ENCODE measurements at places on chromosomes 16 and 17.
A peak's percentile ranks its signal among the peaks of the same experiment; 100 is the strongest.

GRCh38 chr16:79668502-79668901, 68.0 kb upstream of the MAF start:
- no peak for DNase-seq

- no peak for DNase-seq
Measured at GRCh38 chr17:8981443-8981842, 15.9 kb upstream of the PIK3R5 start.

- no peak for DNase-seq
Measured at GRCh38 chr17:45914047-45914717, 19.8 kb downstream of the MAPT start.

DNA sequence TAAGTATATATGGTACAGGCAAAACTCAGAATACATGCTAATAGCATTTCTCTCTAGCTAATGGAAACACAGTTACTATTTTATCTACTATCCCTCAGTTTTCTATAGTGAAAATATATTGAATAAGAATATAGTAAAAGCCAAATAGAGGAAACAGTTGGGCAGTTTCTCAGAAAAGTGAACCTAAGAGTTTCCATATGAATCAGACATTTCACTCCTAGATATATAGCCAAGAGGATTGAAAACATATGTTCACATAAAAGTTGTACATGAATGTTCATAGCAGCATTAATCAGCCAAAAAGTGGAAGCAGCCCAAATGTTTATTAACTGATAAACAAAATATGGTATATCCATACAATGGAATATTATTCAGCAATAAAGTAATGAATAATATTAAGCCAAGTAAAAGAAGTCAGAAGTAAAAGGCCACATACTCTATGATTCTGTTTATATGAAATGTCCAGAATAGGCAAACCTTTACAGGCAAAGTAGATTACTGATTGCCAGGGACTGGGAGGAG, 134.6 kb downstream of the CYB561 start:
- DNase-seq = no peak

GRCh38 chr16:4115209-4115948, 863 bp downstream of the ADCY9 start:
- peak; percentile 17 for DNase-seq

DNA sequence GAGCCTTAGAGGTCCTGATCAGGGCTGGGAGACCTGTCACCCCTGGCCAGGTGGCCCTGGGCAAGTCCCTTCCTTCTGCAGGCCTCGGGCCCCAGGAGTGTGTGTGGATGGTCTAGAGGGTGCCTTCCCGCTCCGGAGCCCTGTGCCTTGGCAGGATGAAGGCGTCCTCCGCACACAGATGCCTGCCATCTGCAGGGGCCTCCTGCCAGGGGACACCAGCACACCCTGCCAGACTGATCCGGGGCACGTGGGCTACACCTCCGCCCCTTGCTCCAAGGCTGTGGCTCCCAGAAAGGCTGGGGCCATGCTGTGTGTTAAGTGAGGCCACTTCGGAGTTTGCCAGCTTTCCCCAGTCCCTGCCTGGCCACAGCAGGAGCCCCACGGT, 30.7 kb downstream of the NPTX1 start:
- DNase-seq = no peak

DNA sequence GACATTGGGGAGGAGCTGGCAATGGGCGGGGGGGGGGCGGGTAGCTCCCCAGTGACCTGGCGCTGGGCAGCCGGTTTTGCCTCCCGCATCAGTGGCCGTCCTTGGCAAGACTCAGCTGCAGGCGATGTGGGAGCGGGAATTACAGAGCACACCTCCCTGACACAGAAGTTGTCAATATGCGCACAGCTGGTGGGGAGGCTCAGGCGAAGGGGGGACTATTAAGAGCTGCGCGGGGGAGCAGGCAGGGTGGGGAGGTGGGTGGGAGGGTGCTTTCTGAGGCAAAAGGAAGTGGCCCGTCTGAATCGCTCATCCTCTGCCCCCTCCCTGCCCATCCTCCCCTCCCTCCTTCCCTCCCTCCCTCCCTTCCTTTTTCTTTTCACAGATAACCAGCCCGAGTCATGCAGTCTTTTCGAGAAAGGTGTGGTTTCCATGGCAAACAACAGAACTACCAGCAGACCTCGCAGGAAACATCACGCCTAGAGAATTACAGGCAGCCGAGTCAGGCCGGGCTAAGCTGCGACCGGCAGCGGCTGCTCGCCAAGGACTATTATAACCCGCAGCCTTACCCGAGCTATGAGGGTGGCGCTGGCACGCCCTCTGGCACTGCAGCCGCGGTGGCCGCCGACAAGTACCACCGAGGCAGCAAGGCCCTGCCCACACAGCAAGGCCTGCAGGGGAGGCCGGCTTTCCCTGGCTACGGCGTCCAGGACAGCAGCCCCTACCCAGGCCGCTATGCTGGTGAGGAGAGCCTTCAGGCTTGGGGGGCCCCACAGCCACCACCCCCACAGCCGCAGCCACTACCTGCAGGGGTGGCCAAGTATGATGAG, 44.0 kb downstream of the SREBF1 start:
- DNase-seq = no peak

DNA sequence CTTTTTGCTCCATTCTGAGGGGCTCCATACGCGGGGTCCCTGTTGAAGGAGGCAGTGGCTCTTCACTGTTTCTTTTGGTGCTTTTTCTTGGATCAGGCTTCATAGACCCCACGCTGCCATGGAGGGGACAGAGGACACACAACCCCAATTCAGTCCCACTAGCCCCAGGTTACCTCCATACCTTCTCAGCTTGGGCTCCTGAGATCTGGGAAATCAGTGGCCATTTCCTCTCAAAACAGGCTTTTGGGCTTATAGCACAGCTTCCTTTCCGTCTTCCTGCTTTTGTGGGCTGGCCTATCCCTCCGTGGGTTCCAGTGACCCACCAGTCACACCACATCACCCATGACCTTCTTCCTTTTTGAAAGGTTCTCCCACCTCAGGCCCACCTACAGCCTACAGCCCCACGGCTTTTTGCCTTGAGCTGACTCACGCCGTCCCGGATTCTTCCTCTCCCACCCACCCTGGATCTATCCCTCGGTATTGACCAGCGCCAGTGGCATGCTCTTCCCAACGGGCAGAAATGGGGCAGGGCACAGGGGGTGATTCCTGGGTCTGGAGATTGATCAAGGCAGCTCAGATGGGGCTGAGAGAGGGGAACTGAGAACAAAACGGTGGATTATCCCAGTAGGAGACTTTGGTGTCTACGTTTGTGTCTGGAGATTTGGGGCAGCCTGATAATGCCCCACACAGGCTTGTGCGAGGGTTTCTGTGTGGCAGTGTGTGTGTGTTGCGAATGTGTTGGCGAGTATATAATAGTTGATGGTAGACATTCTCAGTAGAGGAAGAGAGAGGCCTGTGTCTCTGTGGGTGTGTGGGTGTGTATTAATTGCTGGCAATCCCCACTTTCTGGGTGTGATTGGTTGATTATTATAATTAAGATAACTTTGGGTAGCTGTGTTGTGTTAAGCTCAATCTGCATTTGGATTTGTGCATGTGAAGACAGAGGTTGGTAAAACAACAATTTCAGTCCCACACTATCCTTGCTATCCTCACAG, 3.8 kb downstream of the TBX21 start:
- DNase-seq = no peak

DNA sequence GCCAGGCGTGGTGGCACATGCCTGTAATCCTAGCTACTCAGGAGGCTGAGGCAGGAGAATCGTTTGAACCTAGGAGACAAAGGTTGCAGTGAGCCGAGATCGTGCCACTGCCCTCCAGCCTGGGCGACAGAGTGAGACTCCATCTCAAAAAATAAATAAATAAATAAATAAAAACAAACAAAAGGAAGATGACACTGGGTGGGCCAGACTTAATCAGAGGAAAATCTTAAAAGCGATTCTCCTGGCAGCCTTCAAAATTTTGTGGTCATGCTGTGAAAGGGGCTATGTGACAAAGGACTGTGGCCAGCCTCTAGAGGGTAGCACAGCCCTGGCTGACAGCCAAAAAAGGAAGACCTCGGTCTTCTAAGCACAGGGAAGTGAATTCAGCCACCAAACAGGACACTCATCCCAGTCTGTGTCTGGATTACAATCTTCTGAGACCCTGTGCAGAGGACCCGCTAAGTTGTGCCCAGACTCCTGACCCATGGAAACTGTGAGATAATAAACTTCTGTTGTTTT, 391.1 kb downstream of the CNTNAP4 start:
- DNase-seq = no peak

- no peak for DNase-seq
Measured at GRCh38 chr16:69351309-69352027, at the start of gene TMED6. TSS of gene TMED6 (minus strand) at chr16:69351786. CDS start at chr16:69351753, 33 bp downstream.

GRCh38 chr17:79797492-79798298, 818 bp upstream of the CBX8 start:
- no peak for DNase-seq

DNA sequence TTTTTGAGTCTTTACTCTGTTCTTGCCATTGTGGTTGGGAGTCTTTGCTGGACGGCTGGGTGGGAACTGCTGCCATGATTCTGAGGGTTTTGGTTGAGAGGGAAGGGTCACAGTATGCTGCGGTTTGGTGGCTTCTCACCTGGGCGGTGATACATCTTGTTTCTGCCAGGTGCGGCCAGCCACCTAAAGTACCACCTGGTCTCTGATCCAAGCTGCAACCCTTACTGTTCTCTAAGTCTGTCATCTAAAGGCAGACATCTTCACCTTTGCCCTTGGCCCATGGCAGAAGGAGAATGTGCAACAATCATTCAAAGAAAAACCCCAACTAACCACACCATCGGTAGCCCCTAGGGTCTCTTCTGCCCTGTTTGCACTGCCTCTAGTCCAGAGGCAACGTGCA, 19.6 kb upstream of the MPO start:
- no peak for DNase-seq

DNA sequence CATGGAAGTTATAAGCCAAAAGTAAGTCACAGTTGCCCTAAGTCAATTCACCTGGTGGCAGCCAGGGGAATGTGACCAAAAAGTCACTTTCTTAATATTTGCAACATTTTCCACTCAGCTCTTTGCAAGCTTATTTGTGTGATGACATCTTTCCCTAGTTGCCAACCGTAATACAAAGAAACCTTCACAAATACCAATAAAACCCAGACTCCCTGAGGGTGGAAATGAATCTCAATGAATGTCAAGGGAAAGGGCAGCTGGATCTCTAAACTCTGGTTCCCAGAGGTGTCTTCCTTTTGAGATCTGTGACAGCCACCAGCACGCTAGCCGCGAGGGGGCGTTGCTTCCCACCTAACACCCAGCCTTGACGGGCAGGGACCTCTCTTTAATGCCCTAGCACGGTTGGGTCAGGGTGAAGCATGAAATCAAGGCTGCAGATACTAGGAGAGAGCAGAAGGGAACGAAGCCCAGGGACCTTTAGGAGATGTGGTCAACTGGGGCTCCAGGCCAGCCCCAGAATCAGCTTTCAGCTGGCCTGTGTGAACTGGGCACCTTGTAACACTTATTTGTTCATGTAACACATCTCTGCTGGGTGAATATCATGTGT, 82.2 kb downstream of the CMC2 start:
- no peak for DNase-seq

- DNase-seq = no peak
Measured at GRCh38 chr17:309361-309888, 43.2 kb downstream of the RPH3AL start.

GRCh38 chr16:53631236-53632025, 72.2 kb downstream of the RPGRIP1L start:
- DNase-seq = no peak

DNA sequence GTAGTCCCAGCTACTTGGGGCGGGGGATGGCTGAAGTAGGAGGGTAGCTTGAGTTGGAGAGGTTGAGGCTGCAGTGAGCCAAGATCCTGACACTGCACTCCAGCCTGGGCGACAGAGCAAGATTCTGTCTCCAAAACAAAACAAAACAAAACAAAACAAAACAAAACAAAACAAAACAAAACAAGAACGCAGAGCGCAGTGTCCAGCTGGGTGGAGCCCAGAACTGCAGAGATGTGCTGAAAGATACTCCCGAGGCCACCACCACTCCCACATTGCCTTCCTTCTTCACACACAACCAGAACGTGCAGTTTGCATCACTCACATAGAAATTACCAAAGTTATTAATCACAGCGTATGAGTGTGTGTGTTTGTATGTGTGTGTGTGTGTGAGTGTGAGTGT, 222.9 kb upstream of the ASIC2 start:
- no peak for DNase-seq

- DNase-seq = peak; percentile 6
Measured at GRCh38 chr16:50602531-50603205, 54.5 kb downstream of the NKD1 start.

GRCh38 chr17:10119203-10120108, 79.0 kb downstream of the GAS7 start:
- DNase-seq = no peak

DNA sequence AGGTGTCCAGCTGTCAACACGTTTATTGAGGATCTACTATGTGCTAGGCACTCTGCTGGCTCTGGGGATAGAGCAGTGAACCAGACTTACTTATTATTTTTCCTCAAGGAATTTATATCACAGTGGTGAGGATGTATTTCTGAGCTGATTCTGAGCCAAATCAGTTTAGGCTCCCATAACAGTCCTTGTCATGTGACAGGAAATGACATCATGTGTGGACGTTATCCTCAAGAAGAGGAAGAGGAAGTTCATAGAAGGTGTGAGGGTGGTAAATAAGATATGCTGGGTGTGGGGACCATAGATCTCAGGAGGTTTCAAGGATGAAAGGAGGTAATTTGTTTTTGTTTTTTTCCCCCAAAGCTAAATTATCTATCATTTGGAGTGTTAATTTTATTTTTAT, 873.5 kb upstream of the EEF2KMT start:
- no peak for DNase-seq

- no peak for DNase-seq
Measured at GRCh38 chr17:49187301-49187700, 23.1 kb downstream of the GNGT2 start.

DNA sequence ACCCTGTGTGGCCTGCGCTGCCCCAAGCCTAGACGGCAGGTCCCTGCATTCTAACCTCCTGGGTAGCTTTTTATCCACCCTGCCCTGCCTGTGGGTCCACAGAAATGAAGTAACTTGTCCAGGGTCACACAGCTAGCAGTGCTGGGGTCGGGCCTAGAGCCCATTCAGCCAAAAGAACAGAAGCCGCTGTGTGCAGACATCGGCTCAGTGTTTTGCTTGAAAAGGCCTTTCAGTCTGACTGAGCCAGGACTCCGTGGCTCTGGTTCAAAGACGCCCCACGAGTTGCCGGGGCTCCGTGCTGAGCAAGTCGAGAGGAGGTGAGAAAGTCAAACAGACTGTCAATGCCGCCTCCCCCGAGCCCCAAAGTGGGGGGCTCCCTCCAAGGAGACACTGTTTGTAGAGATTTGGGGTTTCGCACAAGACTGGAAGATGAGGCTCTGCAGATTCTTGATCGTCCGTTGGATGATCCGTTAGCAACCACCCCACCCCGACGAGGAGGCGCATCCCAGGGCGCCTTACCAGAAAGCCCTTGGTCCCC, 226.2 kb downstream of the NTN1 start:
- no peak for DNase-seq
